ENCODE measurements at places on chromosomes 12 and 14. TPM values are rescaled to one million over a fixed set of nuclear protein-coding genes. Genes with fewer than 3 reads are reported as not detected.

Gene GPRC5A
- 121 TPM for total RNA-seq

Gene CELA1
- not detected for total RNA-seq

Gene CPNE6
- total RNA-seq, result 0.29 TPM

Gene E2F7
- total RNA-seq, result not detected

Gene UNC79
- total RNA-seq, result 0.08 TPM

Gene DHH
- total RNA-seq, result 0.94 TPM

Gene MIP
- not detected for total RNA-seq

Gene PLXNC1
- total RNA-seq, result 4.5 TPM

Gene ZDHHC22
- total RNA-seq, result not detected

Gene SART3
- total RNA-seq, result 64.2 TPM

Gene OASL
- total RNA-seq, result 0.45 TPM
